ENCODE measurements at places on chromosomes 13 and 19.
A peak's percentile ranks its signal among the peaks of the same experiment; 100 is the strongest.

- no peak for DNase-seq
Observed at GRCh38 chr19:5694167-5694955, 4.3 kb downstream of the RPL36 start.

DNA sequence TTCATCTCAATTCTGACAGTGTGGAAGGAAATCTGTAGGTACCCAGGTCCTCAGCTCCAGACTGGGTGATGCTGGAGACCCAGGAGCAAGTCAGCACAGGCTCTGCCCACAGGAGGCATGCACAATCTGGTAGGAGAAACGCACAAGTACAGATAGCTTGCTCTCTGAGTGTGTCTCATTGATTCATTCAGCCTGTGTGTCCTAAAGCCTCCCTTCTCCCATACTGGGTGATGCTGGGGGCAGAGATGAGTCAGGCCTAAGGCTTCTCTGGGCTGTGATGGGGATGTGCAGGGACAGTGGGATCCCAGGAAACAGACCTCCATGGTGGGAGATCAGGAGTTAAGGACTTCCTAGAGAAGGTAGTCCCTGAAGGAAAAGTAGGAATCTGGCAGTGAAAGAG lies 6.8 kb downstream of the ZNF526 start:
- no peak for DNase-seq

GRCh38 chr13:73131247-73131646 lies 72.4 kb downstream of the KLF5 start:
- no peak for DNase-seq

- DNase-seq = no peak
Observed at GRCh38 chr13:99265162-99265800, 7.1 kb upstream of the GPR18 start.

- DNase-seq = no peak
Observed at GRCh38 chr13:29887030-29887557, 36.7 kb upstream of the UBL3 start.

DNA sequence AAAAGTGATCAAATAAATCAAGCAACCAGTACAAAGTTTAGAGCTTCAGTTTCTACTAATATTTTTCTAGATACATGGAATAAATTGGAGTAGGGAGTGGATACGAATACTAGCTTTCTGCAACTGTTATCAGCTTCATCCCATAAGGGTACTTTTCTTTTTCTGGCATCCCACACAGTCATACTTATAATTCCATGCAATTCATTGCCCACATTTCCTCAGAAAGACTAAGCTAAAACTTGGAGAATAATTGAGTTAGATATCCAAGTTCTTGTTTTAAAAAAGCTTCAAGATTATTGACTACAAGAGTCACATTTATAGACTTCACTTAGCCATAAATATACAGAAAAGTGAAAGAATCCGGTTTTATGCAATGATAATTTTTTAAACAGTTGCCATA lies 186.9 kb downstream of the OLFM4 start:
- DNase-seq = no peak

GRCh38 chr13:41099986-41100385 lies 32.6 kb downstream of the KBTBD6 start:
- DNase-seq = no peak

DNA sequence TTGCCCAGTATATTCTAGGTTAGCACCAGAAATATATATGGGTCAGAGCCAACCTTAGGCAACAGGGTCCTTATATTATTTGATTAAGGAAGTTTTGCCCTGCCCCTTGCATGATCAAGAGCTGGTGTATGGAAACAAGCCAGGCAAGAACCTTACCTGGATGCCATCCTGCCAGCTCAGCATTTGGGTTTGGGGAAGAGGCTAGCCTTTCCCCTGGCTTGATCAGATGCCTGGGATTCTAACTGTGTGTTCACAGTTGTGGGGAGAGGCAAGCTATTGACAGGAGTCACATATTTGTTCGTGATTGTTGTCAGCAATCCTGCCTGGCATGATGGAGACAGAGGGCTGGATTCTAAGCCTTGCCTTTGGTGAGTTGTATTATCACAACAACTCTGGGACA lies 260.0 kb upstream of the DACH1 start:
- no peak for DNase-seq

DNA sequence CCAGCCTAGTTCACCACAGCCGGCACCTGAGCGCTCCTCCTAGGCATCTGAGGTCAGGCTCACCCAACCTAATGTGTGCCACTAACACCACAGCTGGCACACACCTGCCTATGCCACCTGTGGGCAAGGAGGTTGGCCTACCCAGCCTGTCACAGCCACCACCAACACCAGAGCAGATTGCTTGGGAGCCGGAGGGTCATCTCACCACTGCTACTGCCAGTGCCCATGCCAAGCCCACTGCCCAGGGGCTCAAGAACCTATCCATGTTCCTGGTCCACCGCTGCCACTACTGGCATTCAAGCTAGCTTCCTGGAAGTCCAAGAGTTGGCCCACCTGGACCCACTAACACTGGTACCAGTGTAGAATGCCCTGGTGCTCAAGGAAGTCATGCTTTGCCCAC lies 42.5 kb downstream of the F2RL3 start:
- DNase-seq = no peak

- DNase-seq = no peak
Observed at GRCh38 chr19:50255115-50255514, 51.7 kb downstream of the MYH14 start.

DNA sequence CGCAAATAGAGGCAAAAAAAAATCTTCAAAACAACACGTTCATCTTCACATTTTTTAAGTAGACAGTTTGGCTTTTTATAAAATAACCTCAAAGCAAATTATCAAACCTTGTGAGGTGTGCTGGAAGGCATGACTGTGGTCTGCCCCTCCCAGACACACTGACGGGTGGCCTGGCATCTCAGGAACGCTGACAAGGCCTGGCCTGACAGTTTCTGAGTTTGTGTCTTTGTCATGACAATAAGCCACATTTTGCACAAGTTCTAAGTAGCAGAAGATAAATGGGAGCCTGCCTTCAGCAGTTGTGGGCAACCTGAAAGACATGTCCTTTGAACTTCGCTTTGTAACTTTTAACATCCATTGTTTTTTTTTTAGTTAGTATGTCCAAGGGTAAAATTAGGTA lies 38.5 kb downstream of the SOX21 start:
- no peak for DNase-seq

DNA sequence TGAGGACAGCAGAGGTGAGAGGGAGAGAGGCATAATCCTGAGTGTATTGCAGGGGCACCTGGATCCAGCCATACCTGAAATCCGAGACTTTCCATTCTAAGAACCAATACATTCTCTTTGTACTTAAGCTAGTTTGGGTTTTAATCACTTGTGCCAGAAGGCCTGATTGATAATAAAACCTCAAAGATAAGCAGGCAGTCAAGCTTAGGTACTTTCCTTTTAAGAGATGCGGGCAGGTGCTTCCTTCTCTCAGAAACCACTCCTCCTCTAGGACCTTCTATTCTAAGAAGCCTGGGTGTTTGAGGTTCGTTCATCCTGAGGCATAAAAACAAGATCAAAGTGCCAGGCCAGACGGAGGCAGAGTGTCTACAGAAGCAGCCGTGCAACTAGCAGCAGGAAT lies 22.2 kb downstream of the FAM187B start:
- no peak for DNase-seq

DNA sequence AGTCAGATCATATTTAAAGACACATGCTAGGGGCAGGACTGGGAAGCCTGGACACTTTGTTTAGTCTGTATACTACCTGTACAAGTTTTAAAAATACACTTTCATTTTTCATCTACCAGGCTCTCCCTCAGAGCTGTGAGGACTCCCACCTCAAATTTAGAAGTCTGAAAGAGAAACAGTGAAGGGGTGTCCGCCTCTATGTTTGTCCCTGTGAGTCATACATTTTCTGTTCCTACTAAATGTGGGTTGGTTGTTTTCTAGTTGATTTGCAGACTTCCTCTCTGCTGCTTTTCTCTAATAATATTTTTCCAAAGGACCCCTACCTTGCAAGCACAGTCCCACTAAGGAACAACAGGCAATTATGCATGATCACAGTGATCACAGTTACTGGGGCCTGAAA lies 110.5 kb downstream of the ENOX1 start:
- no peak for DNase-seq

DNA sequence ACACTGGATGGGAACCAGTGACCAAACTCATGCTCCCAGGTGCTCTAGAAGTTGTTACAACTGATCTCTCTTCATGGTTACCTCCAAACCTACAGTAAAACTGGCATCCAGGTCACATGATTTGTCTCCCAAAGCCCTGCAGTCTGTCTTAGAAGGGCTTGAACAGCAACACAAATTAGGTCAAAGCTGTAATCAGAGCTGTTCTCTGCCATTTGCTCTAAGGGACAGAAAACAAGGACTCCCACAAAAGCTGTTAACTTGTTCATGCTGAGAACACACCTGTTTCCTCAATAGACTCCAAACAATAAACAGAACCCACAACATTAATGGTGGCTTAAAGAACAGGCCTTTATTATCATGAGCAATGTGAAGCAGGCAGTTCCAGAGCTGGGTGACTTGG lies 8.0 kb downstream of the ZNF671 start:
- DNase-seq = no peak

- DNase-seq = no peak
Observed at GRCh38 chr19:48962029-48962848, 2.9 kb upstream of the FTL start.

DNA sequence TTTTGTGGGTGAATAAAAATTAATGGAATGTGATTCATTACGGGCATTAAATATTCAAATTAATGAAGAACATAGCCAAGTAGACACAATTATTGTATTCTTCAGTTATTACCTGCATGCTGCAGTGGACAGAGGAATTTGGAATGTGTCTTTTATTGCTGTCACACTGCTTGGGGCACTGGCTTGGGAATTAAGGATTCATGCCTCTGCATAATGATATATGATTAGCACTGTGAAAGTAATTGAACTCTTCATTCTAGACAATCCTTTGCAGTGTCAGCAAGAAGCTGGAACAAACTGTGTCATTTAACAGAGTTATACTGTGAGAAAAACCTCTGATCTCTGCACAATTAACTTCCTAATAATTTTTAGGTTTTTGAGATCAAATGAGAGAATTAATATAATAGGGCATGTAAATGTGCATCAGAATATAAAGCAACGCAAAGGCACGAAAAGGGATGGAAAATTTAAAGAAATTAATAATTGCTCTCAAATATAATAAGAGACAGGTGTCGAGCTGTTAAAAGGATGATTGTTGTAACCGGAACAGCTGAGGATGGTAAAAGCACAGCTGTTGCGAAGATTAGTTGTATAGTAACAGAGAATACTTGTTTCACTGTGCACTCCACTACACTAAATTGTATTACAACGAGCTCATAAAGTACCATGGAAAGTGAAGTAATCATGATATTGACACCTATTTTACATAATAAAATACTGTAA lies 235.1 kb upstream of the MIR17HG start:
- DNase-seq = no peak

DNA sequence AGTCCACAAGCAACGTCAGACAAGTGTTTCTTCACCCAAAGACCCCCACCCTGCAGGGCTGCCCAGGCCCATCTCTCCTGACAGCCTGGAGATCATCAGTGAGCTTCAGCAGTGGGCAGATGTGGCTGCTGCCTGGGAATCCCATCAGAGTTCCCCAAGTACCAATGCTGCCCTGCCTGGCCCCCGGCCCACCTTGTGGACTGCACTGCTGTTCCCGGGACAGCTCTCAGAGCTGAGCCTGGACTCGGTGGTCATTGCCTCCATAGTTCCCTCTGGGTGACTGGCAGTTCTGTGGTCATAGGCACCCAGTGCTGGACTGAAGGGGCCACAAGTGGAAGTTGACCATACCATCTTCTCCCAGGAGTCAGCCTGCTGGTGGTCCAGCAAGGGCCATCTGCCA lies 24.5 kb upstream of the ZNF492 start:
- DNase-seq = no peak

DNA sequence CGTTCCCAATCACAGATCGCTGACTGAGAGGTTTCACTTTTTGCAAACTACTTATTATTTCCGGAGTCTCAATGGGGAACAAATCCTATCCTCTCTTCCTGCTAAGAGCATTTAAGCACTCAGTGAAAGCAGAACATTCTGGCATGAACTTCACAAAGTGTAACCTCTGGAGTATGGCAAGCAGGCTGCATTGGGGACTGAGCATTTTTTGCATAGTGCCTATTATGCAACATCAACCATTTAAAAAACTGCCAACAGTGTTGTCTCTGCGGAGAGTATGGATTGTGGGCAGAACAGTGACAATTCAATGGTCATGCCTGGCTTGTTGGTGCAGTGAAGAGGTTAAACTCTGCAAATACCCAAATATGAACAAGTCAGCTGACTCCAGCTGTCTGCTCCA lies 484.6 kb downstream of the OLFM4 start:
- DNase-seq = no peak

- DNase-seq = peak; percentile 24
Observed at GRCh38 chr19:6125571-6125989, 9.9 kb upstream of the ACSBG2 start.

GRCh38 chr19:24032651-24033050 lies 54.3 kb upstream of the ZNF254 start:
- DNase-seq = no peak

GRCh38 chr13:75147946-75148345 lies 334.0 kb downstream of the TBC1D4 start:
- DNase-seq = no peak

- DNase-seq = no peak
Observed at GRCh38 chr13:100662468-100663211, 12.0 kb downstream of the TMTC4 start.

DNA sequence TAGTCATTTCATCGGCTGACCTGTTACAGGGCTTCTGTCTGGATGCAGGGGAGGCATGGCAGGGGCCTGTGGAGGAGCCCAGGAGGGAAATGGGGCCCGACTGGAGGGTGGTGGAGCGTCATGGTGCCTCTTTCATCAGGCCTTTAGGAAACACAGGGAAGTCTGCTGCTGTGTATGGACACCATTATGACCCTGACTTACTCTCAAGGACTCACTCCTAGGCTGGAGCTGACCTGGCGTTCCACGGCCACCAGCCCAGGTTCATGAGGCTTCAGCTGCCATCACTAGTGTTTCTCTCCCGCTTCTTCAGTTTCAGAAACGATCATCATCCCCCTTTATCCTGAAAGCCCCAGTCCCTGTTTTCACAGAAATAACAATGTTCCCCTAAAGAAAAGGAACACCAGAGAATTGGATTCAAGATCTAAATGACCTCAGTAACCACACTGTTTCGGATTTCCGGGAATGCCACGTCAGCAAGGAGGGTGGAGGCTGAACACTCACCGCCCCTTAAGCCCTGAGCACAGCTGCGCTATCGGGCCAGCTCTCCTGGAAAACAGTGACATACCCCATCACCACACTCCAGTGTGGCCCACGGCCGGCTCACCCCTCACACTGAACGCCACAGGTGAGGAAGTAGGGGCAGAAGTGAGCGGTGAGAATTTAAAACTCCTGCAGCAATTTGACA lies 67.6 kb downstream of the SOX1 start:
- no peak for DNase-seq

Measured in activated naive CD4-positive, alpha-beta T cell (primary cell).